Stimulated activated CD4-positive, alpha-beta T cell treated with anti-CD3 and anti-CD28 coated beads, TNF-alpha, amount 100 ng/mL, for 1 hour (primary cell): ENCODE measurements at places on chromosomes 7 and 10.

- no peak for DNase-seq
Observed at GRCh38 chr10:38038107-38038931, 27.8 kb downstream of the ZNF33A start.

DNA sequence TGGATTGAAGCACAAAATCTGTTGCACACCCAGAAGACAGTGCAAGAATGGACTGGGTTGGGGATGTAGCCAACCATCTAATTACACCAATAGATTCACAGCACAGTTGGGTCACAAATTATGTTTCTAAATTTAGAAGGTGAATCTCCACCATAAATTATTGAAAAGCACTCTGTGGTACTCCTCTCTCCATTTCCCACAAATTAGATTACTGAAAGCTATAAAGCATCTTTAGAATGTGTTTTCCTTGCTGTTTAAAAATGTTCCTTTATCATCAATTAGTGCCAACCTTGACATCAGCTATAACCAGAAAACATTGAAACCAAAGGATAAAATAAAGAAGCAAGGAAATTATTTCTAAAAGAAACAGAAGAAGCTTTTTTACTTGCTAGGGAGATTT is 39.9 kb upstream of the HDAC9 start:
- DNase-seq, result no peak

GRCh38 chr7:128860158-128861073 is 2.2 kb upstream of the ATP6V1F start:
- DNase-seq, result no peak

DNA sequence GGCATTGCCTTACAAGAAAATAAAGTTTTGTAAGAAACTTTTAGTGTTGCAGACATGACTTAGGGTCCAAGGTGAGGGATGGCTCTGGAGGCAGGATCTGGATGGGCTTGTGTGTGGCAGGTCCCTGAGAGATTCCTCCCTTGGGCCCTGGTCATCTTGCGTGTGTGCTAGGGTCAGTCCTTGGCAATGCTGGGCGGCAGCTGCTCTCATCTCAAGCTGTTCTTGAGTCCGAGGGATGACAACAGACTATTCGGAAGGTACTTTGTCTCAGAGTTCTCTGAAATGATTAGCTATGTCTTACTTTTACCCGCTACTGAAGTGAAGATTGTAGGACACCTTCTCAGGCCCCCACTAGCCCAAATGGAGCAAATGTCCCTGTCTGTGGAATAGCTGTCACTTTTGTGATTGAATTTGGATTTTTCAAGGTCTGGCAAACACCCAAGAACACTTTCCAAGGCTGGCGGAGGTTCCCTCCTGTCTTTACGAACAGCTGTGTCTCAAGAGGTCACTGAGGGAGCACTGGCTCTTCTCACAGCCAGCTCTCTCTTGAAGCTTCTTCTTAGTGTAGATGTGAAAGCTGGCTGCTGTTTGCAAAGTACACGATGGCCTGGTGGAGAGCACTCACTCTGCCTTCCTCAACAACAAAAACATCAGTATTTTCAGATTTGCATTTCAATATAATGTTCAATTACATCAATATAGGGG is 253.6 kb downstream of the STK31 start:
- DNase-seq, result no peak

DNA sequence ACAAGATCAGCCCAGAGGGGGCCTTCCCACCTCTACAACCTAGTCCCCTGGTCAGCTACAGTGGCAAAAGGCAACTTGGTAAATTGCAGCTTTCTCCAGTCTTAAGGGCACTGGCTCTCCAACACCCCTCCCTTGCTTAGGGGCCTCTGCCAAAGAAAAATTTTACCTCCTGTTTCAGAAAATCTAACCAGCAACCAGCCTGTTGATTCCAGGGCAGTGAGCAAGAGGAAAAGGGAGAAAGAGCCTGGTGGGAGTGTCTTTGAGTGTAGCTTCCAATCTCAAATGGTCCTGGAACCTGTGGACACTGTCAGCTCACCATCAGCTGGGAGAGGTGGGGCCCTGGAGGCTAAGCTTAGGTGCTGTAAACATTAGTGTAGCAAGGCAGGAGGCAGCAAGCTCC is 22.9 kb downstream of the ACTR1A start:
- no peak for DNase-seq

- DNase-seq, result no peak
Observed at GRCh38 chr7:22190736-22191135, 166.2 kb downstream of the RAPGEF5 start.

- no peak for DNase-seq
Observed at GRCh38 chr7:24829787-24830186, 72.5 kb upstream of the GSDME start.

DNA sequence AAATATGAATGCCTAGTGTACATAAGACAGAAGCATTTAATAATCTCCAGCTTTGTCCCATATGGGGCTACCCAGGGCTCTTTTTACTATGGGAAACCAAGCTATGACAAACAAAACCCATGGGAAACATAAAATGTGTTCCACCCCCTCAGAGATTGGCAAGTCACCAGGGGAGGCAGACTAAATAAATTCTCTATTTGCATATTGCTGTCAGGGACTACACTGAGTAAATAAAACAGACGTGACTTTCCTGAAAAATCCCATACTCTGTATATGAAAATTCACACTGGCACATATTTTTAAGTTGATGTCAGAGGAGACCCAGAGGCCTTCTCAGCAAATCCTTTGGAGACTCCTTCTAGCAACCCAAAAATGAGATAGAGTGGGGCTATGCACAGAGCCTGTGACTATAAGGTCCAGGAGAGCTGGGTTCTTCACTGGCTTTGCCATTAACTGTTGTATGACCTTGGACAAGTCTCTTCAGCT is 44.0 kb upstream of the HPSE2 start:
- no peak for DNase-seq

GRCh38 chr7:146510088-146510680 is 393.6 kb downstream of the CNTNAP2 start:
- DNase-seq, result no peak

- no peak for DNase-seq
Observed at GRCh38 chr10:6120691-6121090, 31.9 kb downstream of the RBM17 start.

- DNase-seq, result no peak
Observed at GRCh38 chr7:30921540-30922401, 10.1 kb downstream of the AQP1 start.

DNA sequence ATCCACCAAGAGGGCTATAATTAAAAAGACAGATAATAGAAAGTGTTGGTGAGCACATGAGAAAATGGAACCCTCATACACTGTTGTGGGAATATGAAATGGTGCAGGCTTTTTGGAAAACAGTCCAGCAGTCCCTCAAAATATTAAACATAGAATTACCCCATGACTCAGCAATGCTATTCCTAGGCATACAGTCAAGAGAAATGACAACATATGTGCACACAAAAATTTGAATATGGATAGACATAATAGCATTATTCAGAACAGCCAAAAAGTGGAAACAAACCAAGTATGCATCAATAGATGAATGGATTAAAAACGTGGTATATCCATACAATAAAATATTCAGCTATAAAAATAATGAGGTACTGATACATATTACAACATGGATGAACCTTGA is 64.5 kb upstream of the GDF10 start:
- no peak for DNase-seq

DNA sequence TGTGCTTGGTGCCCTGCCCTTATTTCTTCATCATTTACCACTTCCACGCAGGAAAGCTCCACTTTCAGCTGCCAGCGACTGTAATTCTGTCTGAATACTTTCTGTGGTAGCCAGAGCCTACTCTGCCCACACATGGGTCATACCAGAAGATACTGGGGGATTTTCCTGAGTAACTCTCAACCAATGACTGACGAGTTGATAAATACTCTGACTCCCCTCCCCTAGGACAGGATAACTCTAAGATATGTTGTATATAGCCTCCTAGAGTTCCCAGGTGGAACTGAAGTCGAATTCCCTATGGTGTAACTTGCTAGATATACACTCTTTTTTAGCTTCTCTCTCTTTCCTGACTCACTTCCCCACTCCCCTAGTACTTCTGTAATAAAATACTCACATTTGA is 29.8 kb downstream of the SEM1 start:
- no peak for DNase-seq
